Activated CD4-positive, alpha-beta T cell treated with anti-CD3 and anti-CD28 coated beads, Interleukin-2, amount 50 U/mL, for 24 hours (primary cell): ENCODE measurements at places on chromosomes 4 and X.

- DNase-seq, result no peak
These were observed 26.0 kb upstream of the RASL11B start for GRCh38 chr4:52836120-52836519.

DNA sequence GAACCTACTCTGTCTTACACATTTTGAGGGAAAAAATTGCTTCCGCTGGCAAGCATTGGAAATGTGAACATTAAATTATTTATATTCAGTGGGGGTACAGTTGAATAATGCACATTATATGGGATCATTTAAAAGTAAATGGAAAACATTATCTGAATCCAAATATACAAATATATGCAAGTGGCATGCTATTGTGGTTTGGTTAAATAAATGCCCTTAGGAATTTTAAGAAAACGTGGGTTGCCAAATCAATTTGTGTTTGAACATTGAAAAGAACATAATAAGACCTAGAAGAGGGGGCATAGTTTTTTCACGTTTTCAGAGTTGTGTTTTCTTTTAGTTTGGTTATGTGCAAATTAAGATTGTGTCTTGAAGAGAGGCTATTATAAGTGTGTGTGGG, 230.5 kb upstream of the PRKX start:
- no peak for DNase-seq

- no peak for DNase-seq
These were observed 227.0 kb downstream of the DKK2 start for GRCh38 chr4:106809076-106809475.

GRCh38 chr4:90786602-90787001, 659.4 kb downstream of the CCSER1 start:
- DNase-seq, result no peak

DNA sequence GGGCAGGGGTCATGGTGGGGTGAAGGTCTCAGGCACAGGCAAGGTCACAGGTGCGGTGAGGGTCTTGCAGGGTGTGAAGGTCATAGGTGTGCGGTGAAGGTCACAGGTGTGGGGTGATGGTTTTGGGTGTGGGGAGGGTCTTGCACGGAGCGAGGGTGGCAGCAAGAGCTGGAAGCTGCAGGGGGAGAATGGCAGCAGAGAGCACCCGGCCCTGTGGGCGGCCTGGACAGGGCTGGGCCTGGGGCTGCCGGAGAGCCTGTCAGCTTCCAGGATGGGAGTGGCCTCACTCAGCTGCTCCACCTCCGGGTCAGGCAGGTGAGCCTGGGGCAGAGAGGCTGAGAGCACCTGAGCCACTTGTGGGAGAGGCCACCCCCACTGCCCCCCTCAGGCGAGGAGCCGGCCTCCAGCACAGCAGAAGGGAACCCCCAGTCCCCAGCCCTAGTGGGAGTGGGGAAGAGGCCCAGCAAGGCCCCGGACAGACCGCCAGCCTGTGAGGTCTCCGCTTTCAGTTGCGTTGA, 1.5 kb downstream of the MSANTD1 start:
- DNase-seq, result no peak

DNA sequence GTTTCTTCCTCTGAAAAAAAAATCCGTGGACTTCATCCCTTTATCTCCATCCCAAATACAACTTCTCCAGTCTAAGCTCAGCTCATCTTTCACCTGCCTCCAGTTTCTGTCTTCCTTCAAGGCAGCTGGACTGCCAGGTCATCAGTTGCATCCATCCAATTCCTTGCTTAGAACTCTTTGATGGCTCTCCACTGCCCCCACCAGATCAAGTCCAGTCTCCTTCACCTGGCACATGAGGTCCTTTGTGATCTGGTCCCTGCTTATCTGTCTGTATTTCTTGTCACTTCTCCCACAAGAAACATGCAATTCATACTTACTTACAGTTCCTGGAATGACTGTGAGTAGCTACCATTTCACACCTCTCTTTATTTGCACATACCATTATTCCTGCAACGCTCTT, 33.8 kb downstream of the OTUD6A start:
- no peak for DNase-seq

GRCh38 chrX:115138040-115138439, 51.2 kb upstream of the RBMXL3 start:
- no peak for DNase-seq

GRCh38 chr4:143618811-143619210, 81.7 kb downstream of the FREM3 start:
- no peak for DNase-seq

DNA sequence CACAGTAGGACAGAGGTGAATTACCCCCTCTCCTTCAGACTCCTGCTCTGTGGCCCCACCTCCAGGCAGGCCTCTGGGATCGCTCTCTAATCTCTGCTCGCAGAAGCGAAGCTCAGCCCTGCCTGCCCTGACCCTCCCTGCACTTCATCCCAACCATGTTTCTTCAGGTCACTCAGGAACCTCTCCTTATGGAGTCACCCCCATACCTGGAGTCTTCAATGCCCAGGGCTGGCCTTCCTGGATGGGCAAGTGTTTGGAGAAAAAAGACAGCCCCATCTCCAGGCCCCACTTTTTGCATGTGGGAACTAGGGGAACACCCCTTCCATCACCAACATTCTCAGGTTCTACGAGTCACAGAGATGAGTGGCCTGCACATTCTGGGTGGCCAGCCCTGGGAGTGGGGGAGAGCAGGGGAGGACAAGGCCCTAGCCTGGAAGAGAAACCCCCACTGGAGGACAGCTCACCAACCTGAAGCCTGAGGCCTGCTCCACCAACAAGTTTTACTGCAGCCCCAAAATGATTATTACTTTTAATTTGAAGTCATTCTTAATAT, 90.8 kb downstream of the PPP2R2C start:
- DNase-seq, result no peak

DNA sequence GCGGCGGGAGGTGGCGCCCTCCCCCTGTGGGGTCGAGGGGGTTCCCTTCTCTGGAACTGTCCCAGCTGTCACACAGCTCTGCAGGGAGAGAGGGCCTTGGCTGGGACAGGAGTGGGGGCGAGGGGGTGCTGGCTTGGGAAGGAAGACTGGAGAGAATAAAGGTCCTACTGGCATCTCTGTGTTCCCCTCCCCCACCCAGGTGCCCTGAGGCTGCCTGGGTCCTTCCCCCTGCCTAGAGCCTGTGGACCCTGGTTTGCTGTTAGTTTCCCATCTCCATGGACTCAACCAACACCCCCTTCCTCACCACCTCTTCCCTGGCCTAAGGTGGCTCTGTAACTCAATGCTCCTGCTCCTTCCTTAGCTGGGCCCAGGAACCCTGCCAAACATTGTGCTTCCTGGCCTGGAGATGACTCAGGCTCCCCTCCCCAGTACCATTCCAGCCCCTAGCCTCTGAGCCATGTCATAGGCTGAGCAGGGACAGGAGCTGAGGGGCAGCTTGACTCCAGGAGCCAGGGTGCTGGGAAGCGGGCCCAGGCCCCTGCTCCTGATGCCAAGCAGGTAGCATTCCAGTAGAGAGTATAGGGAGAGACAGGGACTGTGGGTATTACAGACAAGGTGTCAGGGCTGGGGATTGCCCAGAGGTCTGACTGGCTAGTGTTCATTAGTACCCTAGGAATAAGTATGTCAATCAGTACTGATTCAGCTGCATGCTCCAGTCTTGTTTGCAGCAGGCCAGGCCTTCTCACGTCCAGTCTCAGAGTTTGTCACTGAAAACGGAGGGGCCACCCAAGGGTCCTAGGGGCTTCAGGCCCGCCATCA, 100.7 kb downstream of the EFNB1 start:
- DNase-seq, result no peak

DNA sequence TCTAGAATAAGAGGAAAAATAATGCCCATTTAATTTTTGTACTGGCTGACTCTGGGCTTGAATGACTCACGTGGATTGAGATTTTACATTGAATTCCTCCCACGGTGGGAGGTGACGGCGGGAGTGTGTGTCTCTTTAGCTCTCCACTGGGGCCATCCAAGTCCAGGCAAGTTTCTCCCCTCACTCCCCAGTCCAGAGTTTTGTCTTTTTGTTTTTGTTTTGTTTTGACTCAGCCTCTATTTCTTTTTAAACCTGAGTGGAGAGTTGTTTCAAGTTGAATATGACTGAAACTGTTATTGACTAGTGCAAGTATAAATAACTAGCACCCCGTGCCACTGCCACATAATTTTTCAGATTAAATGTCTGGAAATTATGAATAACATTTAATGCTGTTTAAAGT, 13.6 kb downstream of the CHST7 start:
- no peak for DNase-seq

DNA sequence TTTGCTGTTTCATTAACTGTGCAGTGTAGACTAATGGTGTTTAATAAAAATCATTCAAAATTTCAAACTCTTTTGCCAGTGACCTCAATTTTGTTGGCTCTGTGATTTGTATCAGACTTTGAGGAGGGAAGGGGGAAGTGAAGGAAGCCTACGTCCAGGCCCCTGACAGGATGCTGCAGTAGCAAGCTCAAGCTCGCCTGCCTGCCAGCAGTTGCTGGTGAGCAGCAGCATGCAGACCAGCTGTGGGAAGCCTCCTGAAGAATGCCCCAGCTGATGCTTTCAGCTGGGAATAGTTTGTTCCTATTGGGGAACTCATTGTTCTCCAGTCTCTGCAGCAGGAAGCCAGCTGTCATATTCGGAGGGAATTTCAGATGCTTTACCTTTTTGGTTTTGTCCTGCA, 495.2 kb downstream of the AFF2 start:
- DNase-seq, result no peak

- DNase-seq, result no peak
These were observed 86.5 kb downstream of the SH3RF1 start for GRCh38 chr4:169184236-169184635.

DNA sequence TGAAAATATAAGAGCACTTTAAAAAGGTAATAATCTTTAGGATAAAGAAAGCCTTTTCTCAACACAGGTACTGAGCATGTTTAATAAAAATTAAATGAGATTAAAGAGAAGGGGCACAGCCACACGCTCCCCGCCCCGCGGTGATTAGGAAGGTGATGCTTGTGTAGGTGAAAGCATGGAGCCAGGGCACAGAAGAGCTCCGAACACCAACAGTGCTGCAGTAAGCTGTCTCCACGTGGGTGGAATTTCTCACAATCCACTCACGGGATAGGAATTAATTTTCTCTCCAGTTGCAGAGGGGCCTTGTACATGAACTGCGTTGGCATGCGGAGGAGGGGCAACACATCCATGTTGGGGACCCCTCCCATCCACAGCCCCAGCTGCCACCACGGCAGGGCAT, 27.0 kb downstream of the DCTD start:
- no peak for DNase-seq

- no peak for DNase-seq
These were observed 155.4 kb downstream of the GPM6A start for GRCh38 chr4:175656649-175657048.

DNA sequence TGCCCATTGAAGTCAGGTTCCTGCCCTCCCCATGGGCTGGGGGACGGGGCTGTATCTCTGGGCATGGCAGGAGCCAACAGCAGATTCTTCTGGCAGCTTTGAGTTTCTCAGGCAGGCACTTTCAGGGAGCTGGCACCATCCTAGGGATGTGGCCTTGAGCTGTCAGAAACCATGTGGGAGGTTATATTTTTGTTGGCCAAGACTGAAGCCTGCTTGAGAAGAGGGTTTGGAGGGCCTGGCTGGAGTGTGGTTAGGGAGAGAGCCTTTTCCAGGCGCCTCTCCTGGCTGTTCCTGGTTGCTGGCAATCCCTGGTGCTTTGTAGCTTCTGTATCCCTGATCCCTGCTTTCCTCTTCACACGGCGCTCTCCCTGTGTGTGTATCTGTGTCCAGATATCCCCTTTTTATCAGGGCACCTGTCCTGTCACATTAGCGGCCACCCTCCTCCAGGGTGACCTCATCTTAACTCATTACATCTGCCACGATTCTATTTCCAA, 30.6 kb upstream of the SORCS2 start:
- no peak for DNase-seq

DNA sequence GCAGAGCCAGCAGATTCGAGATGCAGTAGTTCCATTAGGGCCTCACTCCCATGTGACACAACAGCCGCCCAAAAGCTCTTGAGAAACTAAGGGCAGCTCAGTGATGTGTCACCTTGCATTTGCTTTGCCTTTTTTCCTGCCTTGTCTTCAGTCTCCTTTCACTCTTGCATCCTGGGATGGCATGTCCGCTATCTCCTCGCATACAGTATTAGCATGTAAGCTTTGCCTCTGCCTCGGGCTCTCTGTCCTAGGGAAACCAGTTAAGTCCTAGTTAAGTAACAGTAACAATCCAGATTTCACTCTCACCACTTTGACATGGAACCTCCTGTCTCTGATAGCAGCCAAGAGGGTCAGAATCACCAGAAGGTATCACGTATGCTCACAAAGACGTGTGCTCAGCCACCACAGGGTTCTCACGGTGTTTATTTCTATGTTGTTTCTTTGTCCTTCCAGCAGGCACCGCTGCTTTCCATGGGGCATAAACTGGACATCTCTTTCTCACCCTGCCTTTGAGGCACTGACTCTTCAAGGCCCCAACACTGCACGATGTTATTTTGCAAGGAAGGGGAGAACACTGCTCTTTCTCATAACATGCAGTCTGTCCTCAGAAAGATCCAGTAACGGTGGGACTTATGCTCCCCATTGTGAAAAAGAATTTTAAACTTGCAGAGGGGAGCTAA, 26.7 kb upstream of the SORBS2 start:
- DNase-seq, result no peak

- no peak for DNase-seq
These were observed 555 bp downstream of the CFI start for GRCh38 chr4:109801099-109801789.

DNA sequence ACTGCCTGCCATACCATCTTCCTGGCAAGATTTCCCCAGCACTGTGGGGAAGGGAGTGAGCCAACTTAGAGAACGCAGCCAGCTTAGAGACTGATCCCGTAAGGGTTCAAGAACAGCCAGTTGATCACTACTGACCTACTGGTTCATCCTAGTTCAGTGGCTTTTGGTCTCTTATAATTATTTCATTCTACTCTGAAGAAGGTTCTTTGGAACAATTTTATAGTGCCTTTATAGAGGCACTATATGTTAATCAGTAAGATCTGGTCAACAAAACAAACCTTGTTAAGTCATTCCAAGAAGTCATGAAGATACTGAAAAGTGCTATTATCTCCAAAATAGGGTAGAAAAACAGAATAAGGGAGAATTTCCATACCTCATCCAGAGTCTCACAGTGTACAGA, 33.2 kb upstream of the ENPEP start:
- no peak for DNase-seq

- no peak for DNase-seq
These were observed 15.0 kb downstream of the BST1 start for GRCh38 chr4:15717657-15718416.

GRCh38 chr4:87042986-87043820, 108.4 kb downstream of the AFF1 start:
- no peak for DNase-seq

GRCh38 chr4:18675586-18676525, 654.3 kb upstream of the LCORL start:
- DNase-seq, result no peak

DNA sequence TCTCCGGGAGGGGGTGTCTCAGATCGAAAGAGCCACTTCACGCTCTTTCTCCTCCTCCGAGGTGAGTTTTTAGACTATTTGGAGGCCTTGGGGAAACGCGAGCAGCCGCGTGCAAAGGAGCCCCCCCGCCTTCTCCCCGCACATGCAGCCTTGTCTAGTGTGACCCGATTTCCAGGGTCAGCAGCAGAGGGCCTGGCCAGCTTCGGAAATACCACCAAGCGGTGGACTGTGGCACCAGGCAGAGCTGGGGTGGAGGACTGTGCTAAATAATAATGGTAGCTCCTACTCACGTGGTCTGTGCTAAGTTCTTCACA, 79.3 kb upstream of the BCOR start:
- DNase-seq, result no peak

- no peak for DNase-seq
These were observed 30.4 kb downstream of the ADH7 start for GRCh38 chr4:99404595-99405287.

- DNase-seq, result peak; percentile 71
These were observed 35.3 kb upstream of the GRPEL1 start for GRCh38 chr4:7103031-7103606.
